ENCODE measurements at places on chromosomes 1 and 21. TPM values are rescaled to one million over a fixed set of nuclear protein-coding genes. Genes with fewer than 3 reads are reported as not detected.

GRCh38 chr1:198879711-198880306 lies 241.0 kb downstream of the PTPRC start:
- DNase-seq, result no peak

DNA sequence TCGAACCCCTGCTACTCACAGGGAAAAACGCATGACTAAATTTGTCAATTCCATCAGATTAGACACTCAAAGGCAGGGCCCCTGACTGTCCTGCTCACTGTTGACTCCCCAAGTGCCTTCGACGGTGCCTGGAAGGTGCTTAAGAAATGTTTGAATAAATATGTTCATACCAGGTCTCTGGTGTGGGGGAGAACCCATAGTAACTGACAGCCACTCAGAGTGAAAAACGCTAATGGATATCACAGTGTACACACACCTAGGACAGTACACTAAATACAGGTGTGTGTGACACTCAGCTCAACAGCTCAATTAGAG lies 39.7 kb upstream of the WASF2 start:
- no peak for DNase-seq

DNA sequence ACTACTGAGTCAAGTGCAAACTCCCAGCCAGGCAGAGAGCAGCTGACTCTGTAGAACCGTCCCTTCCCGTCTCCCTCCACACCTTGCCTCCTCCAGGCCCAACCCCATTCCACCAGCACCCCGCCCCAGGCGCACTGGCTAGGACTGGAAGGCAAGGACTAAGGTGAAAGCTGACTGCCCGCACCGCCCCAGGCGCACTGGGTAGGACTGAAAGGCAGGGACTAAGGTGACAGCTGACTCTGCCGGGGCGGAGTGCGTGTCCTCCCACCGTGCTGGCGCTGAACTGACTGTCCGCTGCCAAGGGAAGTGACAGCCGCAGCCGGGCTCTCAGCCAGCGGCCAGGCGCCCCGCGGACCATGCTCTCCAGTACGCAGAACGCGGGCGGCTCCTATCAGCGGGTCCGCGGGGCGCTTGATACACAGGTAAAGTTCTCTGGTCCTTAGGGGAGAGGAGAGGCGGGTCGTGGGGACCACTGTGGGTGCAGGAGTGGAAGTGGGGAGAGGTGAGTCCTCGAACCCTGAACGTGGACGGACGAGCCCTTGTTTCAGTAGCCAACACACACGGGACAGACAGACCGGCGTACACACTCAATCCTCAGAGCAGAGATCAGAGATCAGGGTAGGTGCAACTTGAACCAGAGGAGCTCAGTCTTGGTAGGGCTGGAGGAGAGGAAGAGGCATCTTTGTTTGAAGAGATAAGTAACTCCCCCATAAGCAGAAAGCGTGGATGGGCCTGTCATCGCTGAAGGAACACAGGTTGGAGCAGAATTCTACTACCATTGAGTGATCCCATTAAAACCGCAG lies 58.0 kb downstream of the RBM11 start:
- DNase-seq, result peak; percentile 77

Gene WNT9A
- total RNA-seq, result 0.73 TPM

Gene PTGFR
- total RNA-seq, result 1.3 TPM
